NCI-H2029 treated with DMSO at 0.1 percent for 48 hours (cell line): ENCODE measurements at places on chromosomes 16 and 17.

DNA sequence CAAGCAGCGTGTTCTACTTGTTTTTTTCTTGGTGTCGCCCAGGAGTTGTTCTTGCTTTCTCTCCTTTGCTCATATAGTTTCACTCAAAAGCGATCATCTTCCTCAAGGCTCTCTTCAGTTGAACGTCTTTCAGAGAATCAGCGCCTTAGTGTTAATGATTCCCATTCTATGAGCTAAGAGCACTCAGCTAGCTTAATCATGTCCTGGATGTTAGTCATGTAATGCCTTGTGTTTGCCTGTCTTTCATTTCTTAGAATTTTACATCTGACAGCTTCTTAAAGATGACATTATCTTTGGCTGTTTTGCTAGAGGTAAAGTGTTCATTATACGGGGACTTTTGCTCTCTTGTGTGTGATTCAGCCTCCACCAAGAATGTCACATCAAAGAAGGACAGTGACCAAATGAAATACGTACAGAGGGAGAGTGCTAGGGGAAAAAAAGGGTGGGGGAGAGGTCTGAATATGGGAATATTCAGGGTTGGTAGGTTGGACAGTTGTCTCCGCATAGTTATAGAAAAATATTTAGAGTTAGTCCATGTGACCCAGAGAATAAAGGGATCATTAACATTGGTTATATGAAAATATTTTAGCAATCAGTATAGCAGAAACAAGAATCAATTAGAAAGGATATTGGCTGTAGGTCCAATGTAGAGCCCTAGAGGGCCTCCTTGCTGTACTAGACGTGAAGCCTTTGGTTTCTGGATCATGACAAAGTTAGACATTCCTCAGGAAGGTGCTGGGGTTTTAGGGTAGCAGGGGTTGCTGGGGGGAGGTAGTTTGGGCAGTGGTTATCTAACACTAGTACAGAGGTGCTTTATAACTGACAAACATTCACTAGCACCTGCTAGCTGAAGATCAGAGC is 31.9 kb upstream of the ANKFN1 start:
- no peak for DNase-seq

DNA sequence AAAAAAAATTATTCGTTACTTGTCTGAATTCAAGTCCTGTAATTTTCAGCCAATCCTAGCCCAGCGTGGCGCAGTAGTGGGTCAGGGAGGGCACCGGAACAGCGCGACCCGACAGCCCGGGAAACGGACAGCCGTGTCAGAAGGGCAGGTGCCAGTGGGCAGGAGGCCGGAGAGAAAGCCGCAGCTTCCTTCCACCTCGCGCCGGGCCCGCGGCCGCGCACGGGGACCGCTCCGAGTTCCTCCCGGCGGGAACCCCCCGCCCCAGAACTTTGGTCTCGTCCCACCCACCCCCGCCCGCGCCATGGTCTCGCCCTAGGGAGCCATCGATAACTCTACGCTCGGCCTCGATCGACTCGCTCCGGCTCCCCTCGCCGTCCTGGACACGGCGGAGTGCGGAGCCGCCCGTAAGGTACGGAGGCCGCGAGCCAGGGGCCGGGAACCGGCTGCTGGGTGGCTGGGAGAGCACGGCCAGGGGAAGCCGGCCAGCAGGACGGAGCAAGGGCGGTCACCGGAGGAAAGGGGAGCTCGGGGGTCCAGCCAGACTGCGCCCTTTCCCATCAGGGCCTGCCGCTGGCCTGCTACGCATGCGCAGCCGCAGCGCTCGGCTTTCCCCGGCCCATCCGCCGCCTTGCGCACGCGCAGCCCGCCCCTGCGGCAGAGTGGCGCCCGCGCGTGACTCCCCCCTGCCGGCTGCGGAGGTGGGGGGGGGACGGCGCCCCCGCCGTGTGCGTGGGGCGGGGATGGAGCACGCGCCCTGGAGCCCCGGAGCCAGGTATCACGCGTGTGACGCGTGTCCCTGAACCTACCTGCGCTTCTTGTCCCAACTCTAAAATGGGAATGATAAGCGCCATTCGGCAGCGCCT is at the start of gene MLST8:
MLST8 (plus strand) TSS at position 351 of the 863 bp plus-strand sequence. CDS start 632 bp downstream, outside the sequence.
- DNase-seq = no peak

DNA sequence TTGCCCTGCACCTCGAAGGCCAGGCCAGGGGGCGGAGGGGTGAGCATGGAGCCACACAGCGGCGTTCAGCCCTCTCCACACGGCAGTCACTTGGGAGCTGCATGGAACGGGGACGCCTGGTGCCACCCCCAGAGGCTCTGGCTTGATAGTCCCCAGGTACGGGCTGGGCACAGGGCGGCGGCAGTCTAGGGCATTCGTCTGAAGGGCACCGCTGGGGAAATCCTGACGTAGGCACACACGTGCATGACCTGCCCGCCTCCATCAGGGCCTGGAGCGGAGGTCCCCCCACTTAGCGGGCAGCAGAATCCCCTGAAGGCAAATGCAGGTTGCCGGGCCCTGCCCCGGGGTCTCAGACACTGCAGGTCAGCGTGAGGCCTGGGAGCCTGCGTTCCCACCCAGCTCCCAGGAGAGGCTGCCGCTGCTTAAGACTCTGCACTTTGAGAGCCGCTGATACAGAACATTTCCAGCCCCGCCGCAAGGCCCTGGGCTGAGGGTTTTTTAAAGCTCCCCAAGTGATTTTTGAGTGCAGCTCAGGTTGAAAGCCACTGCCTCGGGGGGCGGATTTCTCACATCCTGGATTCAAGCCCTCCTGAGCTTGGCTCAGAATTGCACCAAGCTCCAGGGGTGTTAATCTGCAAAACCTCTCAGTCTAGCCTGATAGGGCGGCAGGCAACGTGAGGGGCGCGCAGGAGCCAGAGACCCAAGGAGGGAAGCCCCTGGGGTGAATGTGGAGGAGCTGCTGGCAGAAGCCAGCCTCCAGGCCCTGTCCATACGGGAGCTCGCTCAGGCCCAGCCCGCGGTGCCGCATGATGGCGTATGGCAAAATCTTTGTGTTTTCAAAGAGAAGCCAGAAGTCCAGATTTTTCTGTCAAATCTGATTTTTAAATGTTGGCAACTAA is 182.3 kb upstream of the GSE1 start:
- DNase-seq = no peak

DNA sequence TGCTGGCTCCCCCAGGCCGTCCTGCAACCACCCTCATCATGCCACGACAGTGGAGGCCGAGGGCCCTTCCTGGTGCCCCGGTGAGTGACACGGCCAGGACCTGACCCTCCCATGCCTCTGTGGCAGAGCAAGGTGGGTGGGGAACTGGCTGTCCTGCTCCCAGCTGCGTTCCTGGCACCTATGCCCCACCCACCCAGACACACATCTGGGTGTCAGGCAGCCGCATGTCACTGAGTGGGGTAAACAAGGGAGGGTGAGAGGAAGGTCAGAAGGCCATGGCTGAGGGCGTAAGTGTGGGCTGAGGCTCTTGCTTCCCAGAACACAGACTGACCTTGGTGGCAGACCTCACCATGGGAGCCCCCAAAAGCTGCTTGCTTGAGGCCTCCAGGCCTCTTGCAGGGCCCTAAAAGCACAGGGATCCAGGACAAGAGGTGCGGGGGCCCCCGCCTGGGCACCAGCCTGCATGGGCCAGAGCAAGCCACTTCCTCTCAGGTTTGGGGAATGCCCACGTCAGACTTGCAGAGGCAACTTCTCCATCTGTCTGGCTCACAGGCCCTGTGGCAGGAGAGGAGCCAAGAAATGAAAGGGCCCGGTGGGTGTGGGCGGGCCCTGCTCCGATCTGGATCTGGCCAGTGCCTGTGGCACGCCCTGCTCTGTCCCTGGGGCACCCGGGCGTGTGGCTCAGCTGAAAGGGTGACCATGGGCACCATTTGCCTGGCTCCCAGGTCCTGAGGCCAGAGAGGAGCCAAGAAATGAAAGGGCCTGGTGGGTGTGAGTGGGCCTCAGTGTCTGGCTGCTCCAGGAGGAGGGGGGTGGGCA is 3.9 kb upstream of the CCDC57 start:
- no peak for DNase-seq

DNA sequence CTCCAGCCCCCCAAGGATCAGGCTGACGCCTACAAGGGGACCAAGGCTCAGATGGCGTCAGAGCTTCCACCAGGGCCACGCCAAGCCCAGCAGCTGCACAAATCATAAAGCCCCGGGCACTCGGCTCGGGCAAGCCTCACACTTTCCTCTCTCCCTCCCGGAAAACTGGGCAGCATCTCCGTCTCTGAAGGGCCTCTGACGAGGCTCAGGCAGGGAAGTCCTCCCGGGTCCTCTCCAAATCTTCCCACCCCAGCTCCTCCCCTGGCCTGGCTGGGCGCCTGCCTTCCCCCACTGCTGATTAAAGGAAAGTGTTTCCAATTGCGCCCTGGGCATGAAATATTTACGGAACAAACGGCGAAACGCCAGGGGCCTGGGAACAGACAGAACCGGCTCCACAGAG is 38.5 kb downstream of the PIEZO1 start:
- no peak for DNase-seq

DNA sequence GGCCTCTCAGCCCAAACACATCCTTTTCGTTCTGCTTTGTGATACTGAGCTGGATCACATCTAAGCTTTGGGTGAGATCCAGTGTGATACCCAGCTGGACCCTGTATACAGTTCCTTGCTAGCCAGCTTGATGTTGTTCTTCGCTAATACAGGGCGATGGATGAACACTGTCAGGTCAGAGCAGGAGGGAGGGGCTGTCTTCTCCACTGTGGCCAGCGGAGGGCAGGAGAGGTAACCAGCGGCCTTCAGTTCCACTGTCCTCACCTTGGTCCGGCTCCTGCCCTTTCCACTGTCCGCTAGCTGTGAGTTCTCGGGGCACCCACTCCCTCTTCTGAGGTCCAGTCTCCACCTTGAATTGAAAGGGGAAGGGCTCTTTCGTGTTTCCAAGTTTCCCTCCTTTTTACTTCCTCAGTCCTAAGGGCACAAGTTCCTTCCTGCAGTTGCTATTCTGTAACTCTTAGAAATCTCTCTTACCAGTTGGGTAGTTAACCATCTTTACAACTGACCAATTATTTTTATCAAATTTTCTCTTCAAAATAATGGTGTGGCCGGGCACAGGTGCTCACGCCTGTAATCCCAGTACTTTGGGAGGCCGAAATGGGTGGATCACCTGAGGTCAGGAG is 3.0 kb upstream of the ZNF213 start:
- no peak for DNase-seq

DNA sequence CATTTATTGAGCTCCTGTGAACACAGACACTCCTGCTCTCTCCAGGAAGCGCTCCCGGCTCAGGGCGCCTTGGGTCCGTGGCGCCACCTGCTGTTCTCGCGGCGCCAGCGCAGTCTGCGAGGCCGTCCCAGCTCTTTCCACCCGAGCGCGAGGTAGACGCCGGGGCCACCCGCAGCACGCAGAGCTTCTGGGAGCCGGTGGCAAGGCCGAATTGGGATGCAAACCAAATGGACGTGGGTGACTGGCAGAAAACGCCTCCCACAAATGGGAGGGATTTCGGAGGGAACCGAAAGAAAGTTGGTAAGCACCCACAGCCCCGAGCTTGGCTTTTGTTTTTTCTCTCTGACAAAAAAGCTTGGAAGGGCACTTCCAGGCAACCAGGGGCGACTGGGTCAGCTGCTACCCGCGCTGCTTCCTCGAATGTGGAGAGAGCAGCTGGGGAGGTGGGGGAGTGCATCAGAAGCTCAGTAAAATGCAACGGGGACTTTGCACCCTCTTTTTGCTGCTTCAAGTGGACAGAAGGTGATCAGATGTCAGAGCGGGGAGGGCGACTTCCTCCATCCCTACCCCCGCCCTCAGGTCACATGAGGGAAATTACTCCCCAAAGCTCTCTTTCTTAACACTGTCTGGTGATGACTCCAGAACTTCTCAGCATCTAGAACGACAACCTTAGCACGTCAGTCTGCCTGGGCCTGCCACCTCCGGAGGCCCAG is 13.5 kb upstream of the N4BP1 start:
- DNase-seq = no peak

DNA sequence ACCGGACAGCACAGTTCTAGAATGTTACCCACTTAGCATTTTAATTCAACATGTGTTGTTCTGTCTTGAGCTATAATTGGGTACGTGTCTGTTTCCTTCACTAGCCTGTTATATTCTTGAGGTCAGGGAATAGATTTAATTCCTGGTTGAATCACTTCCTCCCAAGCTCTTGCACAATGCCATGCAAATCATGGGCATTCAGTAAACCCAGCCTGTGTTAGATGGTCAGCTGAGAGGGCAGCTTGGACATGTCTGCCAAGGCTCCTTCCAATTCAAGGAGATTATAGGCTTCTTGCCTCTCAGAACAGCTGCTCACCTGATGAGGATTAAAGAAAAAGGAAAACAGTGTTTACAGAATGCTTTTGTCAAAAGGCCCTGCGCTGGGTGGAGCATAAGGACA is 12.6 kb downstream of the C1QTNF1 start:
- no peak for DNase-seq

GRCh38 chr17:17511293-17511741 is 15.1 kb upstream of the RASD1 start:
- DNase-seq = no peak

- no peak for DNase-seq
Measured at GRCh38 chr16:53067675-53068074, 12.9 kb downstream of the CHD9 start.
